ENCODE measurements at places on chromosomes 4 and X. TPM values are rescaled to one million over a fixed set of nuclear protein-coding genes. Genes with fewer than 3 reads are reported as not detected.

Gene C1GALT1C1
- total RNA-seq = 22.7 TPM

Gene ZXDB
- 6.9 TPM for total RNA-seq

Gene GSTCD
- total RNA-seq = 5.3 TPM

Gene POU3F4
- total RNA-seq = not detected

Gene GUCY1A1
- total RNA-seq = 70.6 TPM

Gene TMPRSS11D
- total RNA-seq = not detected

Gene RHOH
- total RNA-seq = not detected

Gene C4orf51
- not detected for total RNA-seq

Gene UGT2B15
- total RNA-seq = not detected

Gene PABPC1L2A
- not detected for total RNA-seq

Gene DTHD1
- total RNA-seq = 0.60 TPM

Gene PAGE2B
- total RNA-seq = not detected

Gene PROM1
- total RNA-seq = 3.5 TPM

Gene TCEANC
- 3.5 TPM for total RNA-seq

Gene FGD1
- total RNA-seq = 5.2 TPM

Gene ADAMTS3
- total RNA-seq = 0.52 TPM

Gene UGT2B10
- total RNA-seq = not detected

Gene IL3RA
- total RNA-seq = 11.4 TPM

Gene AREG
- not detected for total RNA-seq

Gene TLR6
- 1.1 TPM for total RNA-seq

Gene EDA2R
- 0.63 TPM for total RNA-seq

Gene SSX2B
- total RNA-seq = not detected

Gene DUSP9
- 0.09 TPM for total RNA-seq

Gene SLC49A3
- total RNA-seq = 12.5 TPM

Gene AMMECR1
- 1.8 TPM for total RNA-seq

Gene ASB5
- total RNA-seq = 3.7 TPM

Gene TMSB15A
- total RNA-seq = not detected

Gene DCHS2
- total RNA-seq = not detected

Gene SLC4A4
- total RNA-seq = 24.3 TPM

Gene ERAS
- not detected for total RNA-seq

Gene NUDT9
- total RNA-seq = 24.5 TPM

Gene NAP1L5
- total RNA-seq = 6.0 TPM

Gene CTAG2
- not detected for total RNA-seq

Gene RASSF6
- total RNA-seq = not detected

Gene NKX1-1
- not detected for total RNA-seq
